ENCODE measurements at places on chromosomes 7 and 10.

DNA sequence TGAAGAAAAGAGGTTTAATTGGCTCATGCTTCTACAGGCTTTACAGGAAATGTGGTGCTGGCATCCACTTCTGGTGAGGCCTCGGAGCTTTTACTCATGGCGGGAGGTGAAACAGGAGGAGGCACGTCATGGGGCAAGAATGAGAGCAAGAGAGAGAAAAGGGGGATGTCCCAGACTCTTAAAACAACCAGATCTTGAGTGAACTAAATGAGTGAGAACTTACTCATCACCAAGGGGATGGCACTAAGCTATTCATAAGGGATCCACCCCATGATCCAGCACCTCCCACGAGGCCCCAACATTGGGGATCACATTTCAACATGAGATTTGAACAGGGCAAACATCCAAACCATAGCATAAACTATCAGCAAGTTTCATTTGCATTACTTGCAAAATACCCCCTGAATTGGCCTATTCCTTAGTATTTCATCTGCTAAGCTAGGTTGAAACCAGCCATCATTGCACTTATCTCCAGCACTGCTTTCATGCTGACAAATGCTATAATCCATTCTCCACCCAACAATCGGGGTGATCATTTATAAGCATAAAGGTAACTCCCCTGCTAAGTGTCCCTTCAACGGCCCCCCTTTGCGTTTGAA, 179.0 kb downstream of the NOC3L start:
- no peak for DNase-seq

DNA sequence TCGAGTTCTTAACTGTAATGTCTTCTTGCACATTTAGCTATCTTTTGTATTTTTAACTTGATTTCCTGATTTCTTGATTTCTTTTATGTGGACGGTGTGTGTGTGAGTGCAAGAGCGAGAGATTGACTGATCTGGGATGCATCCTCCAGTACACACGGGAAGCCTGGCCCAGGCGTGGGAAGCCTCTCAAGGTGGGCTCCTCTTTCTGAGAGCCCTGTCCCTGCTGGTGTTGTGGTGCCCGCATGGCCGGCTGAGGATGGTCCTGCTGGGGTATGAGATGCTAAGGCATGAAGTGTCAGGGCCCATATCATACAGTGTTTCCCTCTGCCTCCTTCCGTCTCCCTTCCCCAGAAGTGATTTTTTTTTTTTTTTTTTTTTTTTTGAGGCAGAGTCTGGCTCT, 130.8 kb upstream of the TCERG1L start:
- no peak for DNase-seq

DNA sequence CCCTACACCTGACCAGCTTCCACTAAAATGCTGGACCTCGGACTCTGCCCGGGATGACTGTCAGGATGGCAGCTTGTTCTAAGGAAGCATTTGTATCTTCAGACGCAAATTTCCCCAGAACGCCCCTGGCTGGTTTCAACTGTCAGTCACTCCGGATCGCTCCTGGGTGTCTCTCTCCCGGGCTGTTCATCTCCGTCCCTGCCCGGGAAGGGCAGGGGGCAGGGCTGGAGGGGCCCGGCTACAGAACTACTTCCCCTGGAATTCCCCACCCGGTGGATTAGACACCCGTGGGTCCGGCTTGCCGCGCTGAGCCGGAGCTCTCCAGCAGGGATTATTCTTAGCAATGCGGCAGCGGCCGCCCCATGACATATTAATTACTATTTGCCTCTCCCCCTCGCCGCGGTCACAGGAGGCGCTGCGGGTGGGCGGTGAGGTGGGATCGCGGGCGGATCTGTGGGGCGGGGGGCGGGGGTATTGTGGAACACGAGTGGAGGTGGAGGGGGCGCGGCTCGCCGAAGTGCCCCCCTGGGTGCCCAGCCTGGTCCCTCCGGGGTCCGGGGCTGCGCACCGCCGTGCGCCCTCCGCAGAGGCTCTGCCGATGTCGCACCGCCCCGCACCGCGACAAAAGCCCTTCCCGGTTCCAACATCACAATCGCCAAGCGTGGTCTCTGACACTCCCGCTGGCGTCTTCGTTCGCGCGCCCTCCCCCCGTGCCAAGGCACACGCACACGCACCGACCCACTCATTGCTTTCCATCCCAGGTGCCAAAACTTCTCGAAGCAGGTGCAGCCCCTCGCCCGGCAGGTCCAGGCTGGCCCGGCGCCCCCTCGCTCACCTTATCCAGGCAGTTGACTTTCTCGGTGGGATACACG, 276.1 kb upstream of the NEBL start:
- peak; percentile 28 for DNase-seq

- DNase-seq: no peak
Observed at GRCh38 chr10:30190577-30191552, 131.5 kb upstream of the JCAD start.

- DNase-seq: no peak
Observed at GRCh38 chr10:104066945-104067344, 18.7 kb downstream of the COL17A1 start.

DNA sequence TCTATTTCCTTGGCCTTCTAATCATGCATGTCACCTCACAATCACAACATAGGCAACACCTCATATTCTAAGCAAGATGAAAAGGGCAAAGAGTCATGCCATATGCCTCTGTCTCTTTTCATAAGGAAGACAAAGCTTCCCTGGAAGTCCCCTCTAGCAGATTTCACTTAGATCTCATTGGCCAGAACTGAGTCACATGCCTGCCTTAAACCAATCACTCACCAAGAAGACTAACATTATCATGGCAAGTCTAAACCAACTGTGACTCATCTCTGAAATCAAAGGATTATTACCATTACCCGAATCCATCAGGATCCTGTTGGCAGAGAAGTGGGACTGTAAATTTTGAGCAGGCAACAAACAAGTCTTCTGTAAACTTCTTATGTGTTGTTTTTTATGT, 27.8 kb downstream of the CAV1 start:
- DNase-seq: no peak

DNA sequence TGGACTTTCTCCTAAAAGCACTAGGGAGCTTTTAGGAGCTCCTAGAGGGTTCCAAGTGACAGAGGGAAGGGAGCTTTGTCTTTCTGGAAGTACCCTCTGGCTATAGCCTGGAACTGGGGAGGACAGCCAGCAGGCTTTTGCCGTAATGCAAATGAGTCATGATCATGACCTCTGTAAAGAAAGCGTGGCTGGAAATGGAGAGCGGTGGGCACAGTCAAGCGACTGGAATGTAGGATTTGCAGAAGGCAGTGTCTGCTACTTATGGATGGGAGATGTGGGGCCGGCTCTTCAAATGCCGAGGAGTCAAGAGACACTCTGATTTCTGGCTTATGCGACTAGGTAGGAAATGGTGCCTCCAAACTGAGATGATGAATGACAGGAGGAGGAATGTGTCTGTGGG, 34.6 kb upstream of the PLPP4 start:
- no peak for DNase-seq

DNA sequence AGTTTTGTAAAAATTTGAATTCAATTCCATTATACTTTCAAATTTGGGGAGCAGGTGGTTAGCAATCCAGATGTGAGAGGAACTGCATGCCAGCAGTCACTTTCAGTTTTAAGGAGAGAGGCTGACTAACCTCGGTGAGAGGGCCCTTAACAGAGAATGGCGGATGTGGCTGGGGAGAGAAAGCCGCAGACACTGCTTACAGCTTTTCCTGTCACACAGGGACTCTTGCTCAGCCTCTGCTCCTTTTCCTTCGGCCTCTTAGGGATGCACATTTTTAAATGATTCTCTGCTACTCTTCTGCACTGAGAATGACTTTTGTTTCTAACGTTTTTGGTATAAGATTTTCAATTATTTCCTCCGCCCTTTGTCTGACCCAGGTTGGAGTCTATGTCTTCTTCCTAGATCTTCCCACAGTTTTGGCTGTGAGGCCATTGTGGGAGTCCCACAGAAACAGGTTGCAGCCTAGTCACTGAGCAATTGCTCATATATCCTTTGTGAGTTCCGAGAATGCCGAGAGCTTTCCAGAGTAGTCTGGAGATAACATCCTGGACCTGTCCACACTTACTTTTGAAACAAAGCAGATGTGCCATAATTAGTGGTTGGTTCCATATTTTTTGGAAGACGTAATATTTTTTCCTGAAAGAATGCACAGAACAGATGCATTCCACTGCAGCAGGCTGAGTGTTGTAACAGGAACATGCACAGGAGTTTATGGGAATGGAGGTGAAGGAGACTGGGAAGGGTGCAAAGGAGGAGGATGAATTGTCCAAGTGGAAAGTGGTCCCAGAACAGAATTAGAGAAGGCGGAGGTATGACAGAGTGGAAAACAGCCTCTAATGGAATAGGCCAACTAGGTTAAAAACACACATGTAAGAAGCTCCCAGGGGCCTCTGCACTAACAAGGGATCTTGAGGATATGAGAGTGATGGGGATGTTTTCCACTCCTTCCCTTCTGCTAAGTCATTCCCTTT, 168.0 kb upstream of the ZNF32 start:
- DNase-seq: peak; percentile 98

DNA sequence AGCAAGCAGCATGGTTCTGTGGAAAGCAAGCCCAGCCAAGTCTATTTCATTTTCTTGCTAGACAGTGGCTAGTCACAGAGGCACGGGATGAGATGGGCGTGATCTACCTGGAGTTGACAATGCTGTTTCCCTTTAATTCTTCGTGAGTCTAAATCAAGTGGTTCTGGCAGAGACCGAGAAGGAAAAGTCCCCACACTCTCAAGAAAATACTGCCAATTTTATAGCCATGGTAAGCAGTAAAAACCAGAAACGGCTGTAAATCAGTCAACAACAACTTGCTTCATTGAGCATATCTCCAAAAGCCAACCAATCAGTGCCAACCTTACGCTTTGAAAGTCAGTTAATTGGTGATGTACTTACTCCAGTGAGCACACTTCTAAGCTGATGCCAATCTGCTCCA, 223.4 kb downstream of the SEC23IP start:
- no peak for DNase-seq

GRCh38 chr10:132149917-132150316, 36.8 kb upstream of the DPYSL4 start:
- DNase-seq: no peak

DNA sequence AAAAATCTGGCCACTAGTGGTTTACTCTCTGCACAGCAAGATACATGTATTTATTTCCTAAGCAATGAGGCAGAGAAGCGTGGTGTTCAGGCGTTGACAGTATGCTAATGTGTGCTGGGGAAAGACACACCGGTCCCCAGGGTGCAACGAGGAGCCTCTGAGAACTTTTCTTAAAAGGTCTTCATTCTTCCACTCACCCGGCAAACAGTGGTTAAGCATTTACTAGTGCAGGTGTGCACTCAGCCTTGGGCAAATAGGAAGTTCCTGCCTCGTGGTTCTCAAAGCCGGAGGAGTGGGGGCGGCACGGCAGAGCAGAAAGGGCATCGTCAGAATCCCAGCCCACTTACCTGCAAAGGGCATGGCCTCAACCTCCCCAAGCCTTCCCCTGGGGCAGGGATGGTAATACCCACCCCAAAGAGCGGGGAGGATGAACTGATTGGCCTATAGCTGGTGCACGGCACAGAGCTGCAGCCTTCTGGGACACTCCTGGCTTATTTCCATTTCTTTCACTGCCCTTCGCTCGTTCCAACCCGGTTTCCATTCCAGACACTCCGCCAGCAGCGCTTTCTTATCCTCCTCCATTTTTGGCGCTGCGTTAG, 184.3 kb upstream of the CTBP2 start:
- no peak for DNase-seq

GRCh38 chr10:126014309-126014708, 117.9 kb downstream of the FANK1 start:
- no peak for DNase-seq

DNA sequence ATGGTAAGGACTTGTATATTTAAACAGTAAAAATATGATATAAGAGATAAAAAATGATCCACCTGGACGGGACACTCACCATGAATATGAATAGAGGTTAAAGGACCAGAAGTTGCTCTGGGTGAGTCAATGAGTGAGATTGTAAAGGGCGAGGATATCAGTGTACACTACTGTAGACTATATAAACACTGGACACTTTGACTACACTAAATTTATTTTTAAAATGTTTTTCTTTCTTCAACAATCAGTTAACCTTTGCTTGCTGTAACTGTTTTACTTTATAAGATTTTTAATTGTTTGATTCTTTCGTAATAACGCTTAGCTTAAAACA, 202.8 kb downstream of the VTI1A start:
- no peak for DNase-seq

- no peak for DNase-seq
Observed at GRCh38 chr10:62083412-62084267, 182.1 kb downstream of the ARID5B start.

DNA sequence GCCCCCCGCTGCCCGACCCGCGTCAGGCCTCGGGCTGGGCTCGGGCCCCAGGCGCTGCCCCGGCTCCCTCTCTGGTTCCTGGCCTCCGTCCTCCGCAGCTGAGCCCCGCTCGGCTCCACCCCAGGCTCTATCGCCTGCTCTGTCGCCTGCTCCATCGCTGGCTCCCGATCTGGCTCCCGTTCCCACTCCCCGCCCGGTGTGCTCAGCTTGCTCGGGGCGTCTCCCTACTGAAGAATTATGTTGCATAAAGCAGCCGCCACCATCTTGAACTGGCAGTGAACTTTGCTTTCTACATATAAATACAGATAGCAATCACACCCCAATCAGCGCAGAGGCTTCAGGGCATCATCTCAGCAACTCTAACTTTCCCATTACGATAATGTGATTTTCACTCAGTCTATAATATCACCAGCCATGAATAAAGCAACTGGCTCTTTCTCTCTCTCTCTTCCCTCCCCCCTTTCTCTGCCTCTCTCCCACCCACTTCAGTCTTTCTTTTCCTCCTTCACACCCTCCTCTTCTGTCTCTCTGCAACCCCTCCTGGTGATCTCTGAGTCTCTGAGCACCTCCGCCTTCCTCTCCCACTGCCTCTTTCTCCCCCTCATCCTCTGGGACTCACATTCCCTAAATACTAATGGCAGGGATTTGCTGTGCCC, 43.3 kb upstream of the BTRC start:
- no peak for DNase-seq

DNA sequence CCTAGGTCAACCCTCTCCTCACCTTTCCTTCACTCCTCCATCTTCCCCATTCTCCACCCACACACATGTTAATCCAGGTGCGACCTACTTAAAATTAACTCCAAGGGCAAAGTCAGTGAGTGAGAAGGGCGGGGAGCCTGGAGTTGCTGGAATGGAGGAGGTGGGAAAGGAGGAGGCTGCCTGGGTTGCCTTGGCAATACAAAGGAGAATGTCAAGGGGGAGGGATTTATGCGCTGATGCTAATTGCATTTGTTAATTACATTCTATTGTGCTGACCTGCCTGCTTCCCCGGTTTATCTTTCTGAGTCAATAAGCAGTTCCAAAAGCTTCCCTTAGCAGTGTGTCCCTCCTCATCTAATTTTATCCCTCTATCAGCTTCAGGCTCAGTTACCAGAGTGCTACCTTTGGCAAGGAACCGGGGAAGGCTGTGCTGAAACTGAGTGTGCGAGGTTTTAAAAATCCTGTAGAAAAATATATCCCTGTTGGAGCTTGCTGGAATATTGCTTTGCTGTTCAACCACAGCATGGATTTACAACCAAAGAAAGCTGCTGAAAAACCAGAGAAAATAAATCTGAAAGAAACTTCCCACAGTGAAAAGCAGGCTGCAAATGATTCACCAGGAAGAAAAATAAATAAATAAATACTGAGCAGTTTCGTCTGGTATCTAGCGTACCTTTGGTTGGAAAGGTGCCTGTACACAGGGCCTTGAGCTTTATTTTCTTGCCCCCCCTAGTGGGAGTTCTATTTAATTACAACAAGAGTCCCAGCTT, 113.2 kb upstream of the DGKB start:
- peak; percentile 10 for DNase-seq

- no peak for DNase-seq
Observed at GRCh38 chr10:93300288-93300917, 181.7 kb downstream of the MYOF start.

GRCh38 chr7:117715784-117716445, 157.3 kb downstream of the CTTNBP2 start:
- peak; percentile 73 for DNase-seq
